NCI-H2029 treated with DMSO at 0.1 percent for 48 hours (cell line): ENCODE measurements at places on chromosomes 5 and 9.
A peak's percentile ranks its signal among the peaks of the same experiment; 100 is the strongest.

GRCh38 chr9:105067895-105068580 is 140.1 kb upstream of the ABCA1 start:
- DNase-seq: no peak

GRCh38 chr9:37390759-37391158 is 31.7 kb upstream of the GRHPR start:
- no peak for DNase-seq

DNA sequence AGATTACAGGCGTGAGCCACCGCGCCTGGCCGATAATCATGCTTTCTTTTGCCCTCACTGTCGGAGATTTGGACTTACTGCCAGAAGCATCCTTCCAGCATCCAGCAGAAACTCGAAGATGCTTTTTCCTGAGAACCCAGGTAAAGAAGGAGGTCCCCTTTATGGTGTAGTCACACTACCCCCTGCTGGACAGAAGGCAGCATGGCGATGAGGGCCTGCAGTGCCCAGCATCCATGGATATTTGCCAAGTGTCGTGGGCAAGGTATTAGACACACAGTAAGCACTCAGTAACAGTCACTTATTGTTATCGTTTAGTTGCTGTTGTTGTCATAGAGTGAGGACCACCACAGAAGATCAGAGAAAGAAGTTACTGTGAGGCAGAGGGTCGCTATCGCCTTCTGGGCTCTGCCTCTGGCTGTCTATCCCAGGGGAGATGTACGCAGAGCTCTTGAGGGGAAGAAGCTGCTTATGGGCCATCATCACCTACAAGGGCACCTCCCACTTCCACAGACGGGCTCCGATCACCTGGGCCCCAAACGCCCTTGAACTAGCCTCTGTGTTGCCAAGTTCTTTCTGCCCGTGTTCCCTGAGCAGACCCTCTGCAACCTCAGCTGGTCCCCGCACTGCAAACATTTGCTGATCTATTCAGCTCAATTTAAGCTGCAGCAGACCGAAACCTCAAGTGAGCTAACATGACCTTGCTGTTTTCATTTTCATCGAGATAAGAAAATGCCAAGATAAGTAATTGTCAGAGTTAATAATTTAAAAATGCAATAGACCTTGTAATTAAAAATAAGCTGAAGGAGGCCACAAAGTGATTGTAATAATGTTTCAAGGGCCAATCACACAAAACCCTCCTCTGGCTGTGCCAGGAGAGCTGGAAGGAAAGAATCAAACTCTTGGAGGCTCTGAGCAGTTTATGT is 23.9 kb downstream of the C5orf15 start:
- DNase-seq: peak; percentile 63

GRCh38 chr9:122124048-122124447 is 30.9 kb upstream of the TTLL11 start:
- DNase-seq: no peak

GRCh38 chr5:45279109-45279508 is 417.1 kb downstream of the HCN1 start:
- DNase-seq: no peak

DNA sequence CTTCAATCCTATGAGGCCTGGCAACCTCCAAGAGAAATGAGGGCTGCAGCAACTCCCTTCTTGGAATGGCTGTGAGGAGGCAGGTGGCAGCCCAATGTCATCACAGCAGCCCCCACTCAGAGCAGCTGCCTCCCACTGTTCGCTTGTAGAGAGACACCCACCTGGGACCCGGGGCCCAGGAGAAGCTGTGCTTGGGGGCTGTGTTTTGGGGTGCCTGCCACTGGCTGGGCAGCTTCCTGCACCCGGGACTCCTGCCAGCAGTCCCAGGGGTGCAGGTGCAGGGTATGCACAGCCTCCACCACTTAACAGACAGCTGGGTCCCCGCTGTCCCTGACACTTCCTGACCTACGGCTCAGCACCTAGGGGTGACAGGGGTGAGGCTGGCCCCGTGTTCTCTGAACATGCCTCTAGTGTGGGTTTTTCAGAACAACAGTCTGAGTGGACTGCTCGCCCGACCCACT is 26.2 kb downstream of the NIPAL4 start:
- no peak for DNase-seq

GRCh38 chr9:103713631-103714030 is 380.5 kb upstream of the SMC2 start:
- DNase-seq: no peak

DNA sequence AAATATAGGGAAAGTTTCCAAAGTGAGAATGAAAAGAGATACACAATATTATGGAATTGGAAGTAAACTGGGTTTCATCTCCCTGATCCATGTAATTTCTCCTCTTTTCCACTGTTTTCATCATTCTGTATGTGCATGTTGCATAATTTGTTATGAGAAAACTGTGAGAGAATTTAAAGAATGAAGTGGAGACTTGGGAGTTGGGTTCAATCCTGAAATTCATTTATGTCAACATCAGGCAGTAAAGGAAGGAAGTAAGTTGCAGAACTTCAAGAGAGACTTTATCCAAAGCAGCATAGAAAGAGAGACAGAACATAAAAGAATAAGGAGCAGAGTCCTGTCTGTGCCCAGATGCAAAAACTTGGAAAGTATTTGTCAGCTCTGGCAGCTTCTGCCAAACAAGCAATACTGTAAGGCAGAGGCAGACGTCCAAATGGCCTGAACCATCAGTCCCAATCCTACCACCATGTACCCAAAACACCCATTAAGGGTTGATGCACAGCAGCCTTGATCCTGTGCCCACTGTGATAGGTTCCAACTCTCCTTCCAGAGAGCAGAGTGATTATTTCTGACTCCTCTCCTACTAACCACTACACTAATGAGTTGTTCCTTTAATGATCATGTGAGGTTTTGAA is 425.3 kb upstream of the CDH6 start:
- DNase-seq: no peak

DNA sequence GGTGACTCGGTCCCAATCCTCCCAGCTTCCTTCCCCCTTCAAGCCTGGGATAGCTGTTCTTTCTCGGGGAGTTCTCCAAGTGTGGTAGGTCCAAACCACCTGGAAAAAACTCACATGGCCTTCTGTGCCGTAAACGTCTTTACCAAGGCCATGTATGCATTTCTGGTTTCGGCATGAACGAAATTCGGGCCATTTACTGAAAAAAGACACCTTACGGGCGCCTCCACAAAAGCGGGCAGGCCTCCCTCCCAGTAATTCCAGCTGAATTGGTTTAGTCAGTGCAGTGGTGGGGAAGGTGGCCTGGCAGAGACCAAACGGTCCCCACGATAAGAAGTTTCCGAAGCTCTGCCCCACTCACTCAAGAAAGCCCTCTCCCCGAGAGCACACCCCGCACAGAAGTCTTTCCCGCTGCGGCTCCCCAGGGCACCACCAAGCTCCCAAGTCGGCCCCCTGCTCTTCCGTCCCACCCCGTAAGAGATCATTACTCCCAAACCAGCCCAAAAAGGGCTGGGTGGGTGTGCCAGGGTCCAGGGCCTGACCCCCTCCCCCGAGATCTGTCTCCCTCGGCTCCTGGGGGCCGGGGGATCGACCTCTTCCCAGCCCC is 86.3 kb upstream of the MELK start:
- DNase-seq: no peak

GRCh38 chr5:9316733-9317132 is 229.1 kb downstream of the SEMA5A start:
- DNase-seq: no peak

- no peak for DNase-seq
These were observed at the start of gene ZNF474 for GRCh38 chr5:122129306-122129705. ZNF474 (plus strand) TSS chr5:122129546; CDS start chr5:122151991, 22,445 bp downstream.

GRCh38 chr9:118613996-118614395 is 755.2 kb downstream of the BRINP1 start:
- DNase-seq: no peak

- DNase-seq: no peak
These were observed 240.8 kb downstream of the NPR3 start for GRCh38 chr5:32951878-32952277.

GRCh38 chr5:169279125-169279524 is 21.8 kb downstream of the SLIT3 start:
- no peak for DNase-seq

DNA sequence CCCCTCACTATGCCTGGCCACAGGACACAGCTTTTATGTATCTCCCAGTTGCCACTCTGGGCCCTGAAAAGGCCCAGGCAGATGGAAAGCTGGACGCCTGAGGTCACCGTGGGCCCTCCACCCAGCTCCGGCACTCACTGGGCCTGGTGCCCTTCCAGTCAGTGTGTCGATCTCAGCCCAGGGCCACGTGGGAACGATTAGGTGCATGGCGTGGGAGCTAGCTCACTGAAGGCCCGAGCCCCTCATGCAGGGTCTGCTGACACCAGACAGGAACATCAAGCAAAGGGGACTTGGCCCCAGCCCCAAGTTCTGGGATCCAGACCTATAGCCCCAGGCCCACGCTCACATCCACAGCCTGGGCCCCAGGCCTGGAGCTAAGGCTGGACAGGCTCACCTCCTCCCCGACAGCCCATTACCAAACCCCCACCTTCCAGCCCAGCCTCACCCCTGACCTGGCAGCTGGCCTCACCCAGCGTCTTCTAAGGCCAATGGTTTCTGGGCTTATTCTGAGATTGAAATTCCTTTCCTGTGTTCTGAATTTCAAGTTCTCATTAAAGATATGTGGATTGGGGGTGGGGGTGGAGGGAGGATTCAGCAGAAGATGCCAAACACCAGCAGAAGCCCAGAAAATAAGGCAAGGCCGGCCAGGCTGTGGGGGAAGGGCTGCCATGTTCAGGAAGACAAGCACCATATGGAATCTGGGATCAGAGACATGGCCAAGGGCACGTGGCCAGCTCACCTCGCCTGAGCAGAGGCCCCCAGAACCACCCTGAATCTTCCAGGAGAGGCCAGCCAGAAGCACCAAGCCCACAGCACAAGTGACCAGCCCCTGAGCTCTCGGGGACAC is 74.5 kb downstream of the ADAMTS2 start:
- DNase-seq: no peak

GRCh38 chr5:119396030-119396664 is 40.3 kb downstream of the TNFAIP8 start:
- DNase-seq: no peak

- no peak for DNase-seq
These were observed at the start of gene DBN1 for GRCh38 chr5:177473443-177474001. DBN1 (minus strand) TSS chr5:177473634; CDS start chr5:177473521, 113 bp downstream.

- DNase-seq: no peak
These were observed 9.1 kb upstream of the OR2S2 start for GRCh38 chr9:35967042-35967441.

DNA sequence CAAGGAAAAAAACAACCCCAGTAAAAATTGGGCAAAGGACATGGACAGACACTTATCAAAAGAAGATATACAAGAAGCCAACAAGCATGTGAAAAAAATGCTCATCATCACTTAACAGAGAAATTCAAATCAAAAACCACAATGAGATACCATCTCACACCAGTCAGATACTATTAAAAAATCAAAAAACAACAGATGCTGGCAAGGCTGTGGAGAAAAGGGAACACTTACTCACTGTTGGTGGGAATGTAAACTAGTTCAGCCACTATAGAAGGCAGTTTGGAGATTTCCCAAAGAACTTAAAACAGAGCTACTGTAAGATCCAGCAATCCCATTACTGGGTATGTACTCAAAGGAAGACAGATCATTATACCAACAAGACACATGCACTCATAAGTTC is 157.4 kb downstream of the EDIL3 start:
- no peak for DNase-seq

- no peak for DNase-seq
These were observed 204.1 kb downstream of the GABBR2 start for GRCh38 chr9:98504298-98505282.

DNA sequence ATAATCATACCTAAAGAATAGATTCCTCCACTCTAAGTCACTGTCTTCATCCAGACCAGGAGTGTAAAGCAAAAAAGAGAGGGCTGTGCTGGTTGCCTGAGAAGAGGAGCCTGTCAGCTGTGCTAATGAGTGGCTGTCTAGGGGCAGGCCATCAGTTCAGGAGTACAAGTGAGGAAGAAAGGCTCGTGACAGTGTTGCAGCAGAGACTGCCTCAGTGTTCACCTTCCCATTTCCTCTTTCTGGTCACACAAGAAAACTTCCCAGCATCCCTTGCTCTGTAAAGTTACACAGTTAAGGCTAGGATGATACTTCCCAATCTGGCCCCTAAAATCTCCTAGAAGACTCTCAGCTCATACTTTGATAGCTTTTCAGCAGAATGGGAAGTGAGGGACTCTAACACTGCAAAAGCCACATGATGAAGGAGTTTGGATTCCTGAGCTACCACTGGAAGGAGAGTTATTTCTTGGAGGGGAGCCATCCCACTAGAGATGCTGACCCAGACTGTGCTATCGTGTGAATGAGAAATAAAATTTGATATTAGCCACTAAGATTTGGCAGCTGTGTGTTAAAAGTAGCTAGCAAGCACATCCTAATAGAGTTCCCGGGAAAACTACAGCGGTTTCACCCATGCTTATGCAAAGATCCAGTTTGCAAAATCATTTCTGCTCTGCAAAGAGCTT is 67.1 kb downstream of the ADAMTS12 start:
- DNase-seq: no peak

GRCh38 chr5:76861612-76862011 is 11.8 kb downstream of the S100Z start:
- no peak for DNase-seq

DNA sequence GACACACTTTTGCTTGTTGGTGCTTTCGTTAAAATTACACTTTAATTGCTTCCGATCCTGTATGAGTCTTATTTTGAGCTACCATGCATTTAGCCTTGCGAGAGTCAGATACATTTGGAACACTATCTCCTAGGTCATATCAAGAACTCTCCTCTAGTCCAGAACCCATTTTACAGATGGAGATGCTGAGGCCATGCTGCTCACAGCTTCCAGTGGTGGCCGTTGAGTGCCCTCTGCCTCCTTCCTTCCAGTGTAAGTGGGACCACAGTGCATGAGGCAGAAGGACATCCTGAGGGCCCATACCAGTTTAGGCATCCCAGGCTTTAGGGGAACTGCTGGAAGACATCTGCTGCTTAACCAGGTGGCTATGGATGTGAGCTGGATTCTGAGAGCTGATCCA is 6.9 kb downstream of the CCNI2 start:
- DNase-seq: no peak

DNA sequence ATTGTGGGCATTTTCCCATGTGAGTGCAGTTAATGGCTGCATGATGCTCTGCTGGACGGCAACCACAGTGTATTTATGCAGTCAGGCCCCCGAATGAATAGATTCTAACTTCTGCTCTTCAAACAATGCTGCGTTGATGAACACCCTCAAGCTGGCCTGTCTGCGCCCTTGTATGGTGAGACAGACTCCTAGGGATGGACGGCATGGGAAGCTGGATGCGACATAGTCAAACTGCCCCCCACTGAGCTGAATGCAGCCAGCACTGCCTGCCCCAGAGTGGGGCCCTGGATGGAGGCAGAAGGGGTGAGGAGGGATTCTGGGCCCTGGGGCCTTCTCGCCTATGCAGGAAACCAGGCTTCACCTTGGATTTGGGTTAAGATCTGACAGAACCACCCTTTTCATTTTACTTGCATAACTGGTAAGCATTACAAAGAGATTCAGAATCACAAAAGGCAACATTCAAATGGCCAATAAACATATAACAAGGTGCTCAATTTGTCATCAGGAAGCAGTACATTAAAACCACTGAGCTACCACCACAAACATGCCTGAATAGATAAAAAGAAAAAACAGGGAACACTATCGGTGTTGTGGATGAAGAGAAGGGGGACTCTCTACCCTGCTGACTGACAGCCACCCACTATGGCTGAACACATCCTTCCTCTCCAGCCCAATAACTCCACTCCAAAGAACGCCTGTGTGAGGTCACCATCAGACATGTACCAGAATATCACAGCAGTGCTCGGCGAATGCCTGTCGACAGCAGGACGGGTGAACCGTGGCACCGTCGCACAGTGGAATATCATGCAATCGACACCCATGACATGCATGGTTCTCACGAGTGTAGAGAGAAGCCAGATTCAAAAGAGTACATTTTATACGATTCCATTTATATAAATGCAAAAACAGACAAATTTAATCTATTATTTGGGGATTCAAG is 79.1 kb downstream of the RAPGEF1 start:
- no peak for DNase-seq

- no peak for DNase-seq
These were observed 19.2 kb downstream of the COL15A1 start for GRCh38 chr9:98962861-98963260.
